T47D (cell line): ENCODE measurements at places on chromosomes 5 and 9.

DNA sequence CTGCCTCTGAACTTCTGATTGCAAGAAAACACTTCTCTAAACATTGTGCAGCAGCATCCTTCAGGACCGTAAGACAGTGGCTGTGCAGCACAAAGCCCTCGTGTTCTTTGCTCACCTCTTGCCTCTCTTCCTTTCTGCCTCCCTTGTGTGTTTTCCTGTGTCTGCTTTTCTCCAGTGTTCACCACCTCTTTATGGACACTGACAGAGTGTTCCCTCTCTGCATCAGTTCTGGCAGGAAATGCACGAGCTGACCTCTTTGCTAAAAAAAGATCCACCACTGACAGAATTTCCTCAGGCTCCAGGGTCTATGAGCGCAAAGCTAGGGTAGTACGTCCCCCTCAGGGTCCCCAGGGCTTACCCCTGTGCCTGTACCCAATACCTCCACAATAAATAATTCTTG, 74.3 kb downstream of the C5orf15 start:
- DNase-seq = no peak

DNA sequence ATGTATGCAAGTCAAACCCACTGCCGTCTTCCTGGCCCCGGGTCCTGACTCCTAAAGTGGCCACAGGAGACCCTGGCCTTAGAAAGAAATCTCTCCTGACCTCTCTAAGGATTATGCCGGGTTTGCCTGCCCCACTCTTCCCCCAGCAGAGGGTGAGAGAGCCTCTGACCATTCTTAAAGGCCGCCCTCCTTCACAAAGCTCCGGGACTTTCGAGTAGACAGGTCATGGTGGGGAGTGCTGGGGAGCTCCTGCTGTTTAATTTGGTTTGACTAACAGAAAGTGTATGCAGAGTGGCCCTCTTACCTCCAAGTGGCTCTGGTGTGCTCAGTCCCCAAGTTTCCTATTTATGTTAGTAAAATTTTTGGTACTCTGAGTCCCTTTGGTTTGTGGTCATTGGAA, 111.8 kb downstream of the LRRC70 start:
- DNase-seq = no peak

DNA sequence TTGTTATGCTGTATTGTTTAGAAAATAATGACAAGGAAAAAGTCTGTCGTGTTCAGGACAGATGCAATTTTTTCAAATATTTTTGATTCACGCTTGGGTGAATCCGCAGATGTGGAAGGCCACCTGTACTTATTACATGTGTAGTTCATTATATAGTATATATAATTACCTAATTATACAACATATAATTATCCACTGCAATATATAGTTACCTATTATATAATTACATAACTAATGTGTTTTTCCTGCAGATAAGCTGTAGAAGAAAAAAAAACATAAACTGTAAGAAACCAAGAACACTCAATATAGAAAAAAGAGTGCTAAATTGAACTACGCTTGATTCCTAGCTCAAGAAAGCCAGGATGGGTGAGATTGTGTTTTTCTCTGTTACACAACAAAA, 93.6 kb upstream of the RANBP3L start:
- DNase-seq = no peak

DNA sequence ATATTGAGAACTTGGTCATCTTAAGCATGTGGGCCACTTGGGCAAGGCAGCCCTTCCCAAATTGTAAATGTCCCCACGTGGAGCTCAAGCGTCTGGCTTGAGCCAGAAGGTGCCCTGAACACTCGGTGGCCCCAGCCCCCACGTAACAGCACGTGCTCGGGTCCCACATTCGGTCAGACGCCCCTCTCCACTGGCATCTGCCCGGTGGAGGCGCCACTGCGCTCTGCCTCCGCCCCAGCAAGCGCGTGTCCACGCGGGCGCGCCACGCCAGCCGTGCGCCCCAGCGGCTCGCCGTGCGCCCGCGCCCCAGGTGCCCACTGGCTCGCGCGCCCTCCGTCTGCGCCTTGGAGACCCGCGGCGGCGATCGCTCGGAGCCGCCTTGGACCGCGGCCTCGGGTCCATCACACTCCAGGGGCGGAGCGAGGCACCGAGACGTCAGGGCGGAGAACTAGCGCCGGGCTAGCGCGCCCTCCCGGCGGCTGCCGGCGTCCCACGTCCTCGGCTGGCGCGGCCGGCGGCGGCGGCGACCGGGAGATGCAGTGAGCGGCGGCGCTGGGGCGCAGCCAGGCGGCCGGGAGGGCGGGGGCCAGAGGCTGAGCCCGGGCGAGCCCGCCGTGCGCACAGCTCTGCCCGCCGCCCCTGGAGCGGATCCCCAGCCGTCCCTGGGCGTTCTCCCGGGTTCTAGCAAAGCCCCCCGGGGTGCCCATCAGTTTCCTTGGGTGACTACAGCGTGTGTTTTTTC, at the start of gene PALM2AKAP2:
Gene PALM2AKAP2 (plus strand): TSS at position 488 of the 742 bp plus-strand sequence. CDS start 291 bp downstream, outside the sequence.
- DNase-seq = peak; percentile 83

GRCh38 chr9:127880143-127880542, 2.7 kb upstream of the AK1 start:
- DNase-seq = no peak

DNA sequence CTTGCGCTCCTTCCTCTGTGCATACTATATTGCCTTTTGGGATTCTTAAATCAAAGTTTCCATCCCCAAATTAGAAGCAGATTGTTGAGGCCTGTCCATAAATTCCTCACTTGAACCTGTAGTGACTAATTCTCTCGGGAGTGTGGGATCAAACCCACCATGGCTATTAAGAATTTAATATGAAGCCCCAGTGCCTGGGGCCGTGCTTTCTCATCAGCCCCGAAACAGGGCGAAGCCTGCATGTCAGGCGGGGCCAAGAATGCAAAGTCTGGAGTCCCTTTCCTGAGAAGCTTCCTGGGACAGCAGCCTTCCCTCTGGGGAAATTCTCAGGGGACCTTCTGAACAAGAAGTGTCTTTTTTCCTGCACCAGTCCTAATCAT, 29.3 kb upstream of the FAT2 start:
- no peak for DNase-seq

- DNase-seq = no peak
These were observed 70.4 kb downstream of the ARHGEF37 start for GRCh38 chr5:149651686-149652085.

DNA sequence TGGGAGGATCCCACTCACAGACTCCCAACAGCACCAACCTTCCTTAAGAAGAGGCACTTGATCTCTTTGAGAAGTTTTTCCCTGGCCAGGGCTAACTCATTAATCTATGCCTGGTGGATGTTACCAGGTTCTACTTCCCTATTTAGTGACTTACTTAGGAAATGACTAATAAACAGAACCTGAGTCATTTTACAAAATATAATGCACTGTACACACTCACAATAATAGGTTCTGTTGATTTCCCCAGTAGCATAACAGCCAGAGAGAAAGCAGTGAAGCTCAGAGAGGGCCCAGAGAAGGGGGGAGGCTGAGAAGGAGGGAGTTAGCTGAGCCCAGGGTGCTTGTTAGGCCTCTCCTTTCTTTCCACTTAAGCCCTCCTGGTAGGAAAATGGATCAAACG, 27.1 kb downstream of the FRMD3 start:
- DNase-seq = no peak
